CD8-positive, alpha-beta memory T cell (primary cell): ENCODE measurements at places on chromosomes 2 and 18.

- no peak for DNase-seq
Measured at GRCh38 chr2:170712653-170713542, 2.2 kb upstream of the SP5 start.

- DNase-seq = no peak
Measured at GRCh38 chr2:214503568-214503967, 92.7 kb downstream of the VWC2L start.

DNA sequence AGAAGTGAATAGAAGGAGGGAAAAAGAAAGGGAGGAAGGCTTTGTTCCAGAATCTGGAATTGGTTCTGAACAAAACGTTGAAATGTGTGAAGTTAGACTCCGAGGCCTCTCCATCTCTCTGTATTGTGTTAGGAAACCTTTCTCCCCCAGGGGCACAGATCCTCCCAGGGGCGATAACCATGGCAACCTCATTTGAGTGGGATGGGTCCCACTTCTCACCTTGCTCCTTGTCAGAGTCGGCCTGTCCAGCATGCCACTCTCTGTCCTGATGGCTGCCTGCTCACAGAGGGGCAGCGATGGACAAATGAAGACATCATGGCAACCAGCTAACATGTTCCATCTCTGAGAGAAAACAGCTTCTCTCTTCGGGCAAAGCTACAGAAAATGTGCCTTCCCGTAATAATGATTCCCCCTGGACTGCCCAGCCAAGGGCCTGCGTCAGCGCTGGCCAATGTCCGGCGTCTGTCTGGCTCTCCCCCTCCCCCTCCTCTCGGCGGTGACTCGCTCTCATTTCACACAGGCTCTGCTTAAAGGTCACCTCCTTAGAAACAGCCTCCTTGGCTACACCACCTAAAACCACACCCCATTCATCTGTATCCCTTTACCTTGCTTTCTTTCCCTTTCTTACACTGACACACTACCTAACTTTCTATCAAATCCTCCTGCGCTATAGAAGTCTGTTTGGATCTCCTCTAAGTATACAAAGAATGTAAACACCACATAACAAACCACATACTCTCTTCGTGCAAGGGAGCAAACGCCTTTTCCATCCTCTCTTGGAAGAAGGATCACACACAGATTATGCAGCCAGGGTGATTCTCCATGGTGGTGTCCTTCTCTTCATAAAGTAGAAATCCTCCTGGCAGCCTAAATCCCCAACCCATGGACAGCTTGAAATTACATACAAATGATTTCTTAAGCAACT, 32.1 kb upstream of the TTC39C start:
- DNase-seq = no peak

DNA sequence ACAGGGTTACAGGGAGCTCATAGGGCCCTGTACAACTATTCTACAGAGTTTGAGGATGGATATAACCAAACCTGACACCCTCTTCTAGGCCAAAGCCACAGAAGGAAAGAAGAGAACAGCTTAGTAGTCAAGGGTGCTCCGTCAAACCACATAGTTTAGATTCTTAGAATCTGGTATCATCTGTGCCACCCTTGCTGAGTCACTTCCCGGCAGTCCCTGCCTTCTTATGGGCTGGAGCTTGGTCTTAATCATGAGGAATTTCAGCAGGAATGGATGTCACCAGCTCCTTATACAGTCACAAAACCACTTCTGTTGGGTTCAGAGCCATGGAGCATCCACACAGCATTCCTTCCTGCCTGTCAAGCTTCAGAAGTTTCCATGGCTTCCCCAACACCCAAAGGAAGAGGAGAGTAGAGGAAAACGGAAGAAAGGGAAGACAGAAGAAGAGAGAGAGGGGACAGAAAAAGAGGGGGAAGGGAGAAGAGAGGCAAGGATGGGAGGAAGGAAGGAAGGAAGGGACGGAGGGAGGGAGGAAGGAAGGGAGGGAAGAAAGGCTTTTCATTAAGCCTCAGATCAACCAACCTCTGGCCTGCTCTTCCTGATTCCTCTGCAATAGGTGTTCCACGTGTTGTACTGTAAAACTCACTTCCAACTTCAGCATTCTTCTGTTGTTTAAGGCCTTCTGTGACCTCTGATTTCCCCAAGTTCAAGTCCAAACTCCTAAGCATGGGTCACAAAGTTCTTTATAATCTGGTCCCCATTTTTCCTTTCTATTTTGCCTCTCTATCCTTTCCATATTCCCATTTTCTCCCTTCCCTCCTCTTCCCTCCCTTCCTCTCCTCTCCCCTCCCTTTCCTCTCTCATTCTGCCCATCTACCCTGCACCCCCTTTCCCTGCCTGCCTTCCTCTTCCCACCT, 246.1 kb upstream of the TNP1 start:
- no peak for DNase-seq

- DNase-seq = peak; percentile 49
Measured at GRCh38 chr2:27494944-27495554, at the start of gene FNDC4. Gene FNDC4 (minus strand): TSS chr2:27495200. CDS start chr2:27494679, 521 bp downstream.

DNA sequence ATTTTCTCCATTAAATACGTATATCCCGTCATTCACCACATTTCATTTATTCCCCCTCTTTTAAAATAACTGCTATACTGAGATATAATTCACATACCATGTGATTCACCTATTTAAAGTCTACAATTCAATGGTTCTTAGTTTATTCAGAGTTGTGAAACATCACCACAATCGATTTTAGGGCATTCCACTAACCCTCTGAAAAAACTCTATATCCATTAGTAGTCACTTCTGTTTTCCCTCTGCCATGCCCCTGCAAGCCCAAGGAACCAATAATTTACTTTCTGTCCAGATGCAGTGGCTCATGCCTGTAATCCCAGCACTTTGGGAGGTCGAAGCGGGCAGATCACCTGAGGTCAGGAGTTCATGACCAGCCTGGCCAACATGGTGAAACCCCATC, 95.5 kb upstream of the FZD5 start:
- no peak for DNase-seq

- DNase-seq = no peak
Measured at GRCh38 chr2:197543206-197543605, 27.3 kb downstream of the MOB4 start.
